AG10803 (cell line): ENCODE measurements at places on chromosomes 5 and 9.

DNA sequence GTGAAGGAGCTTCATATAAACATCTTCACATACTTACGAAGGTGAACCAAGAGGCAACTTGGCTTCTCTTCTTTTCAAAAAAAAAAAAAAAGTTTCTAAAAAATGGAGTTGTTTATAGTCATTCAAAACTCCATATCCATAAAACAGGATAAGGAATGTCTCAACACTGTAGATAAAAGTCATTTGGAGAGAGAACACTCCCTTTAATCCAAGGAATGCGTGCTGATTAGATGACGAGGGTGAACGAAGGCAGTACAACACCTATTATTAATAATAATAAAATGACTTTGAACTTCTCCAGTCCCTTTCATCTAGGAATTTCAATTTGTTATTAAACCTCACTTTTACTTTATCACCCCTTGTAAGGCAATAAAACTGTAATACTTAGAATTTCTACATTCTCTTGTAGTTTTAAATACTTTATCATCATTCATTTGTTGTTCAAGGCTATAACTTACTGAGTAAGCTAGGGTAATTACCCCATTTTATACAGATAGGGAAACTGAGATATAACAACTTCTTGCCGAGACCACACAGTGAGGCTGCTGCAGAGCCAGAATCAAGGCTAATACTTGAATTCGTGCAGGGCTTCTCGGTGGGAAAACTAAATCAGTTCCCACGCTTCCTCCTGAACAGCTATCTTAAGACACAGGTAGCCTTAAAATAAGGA, 377.1 kb downstream of the EFNA5 start:
- DNase-seq, result no peak

GRCh38 chr9:99820685-99821395, 845 bp upstream of the NR4A3 start:
- DNase-seq, result peak; percentile 83

GRCh38 chr5:159094745-159095144, 5.0 kb downstream of the EBF1 start:
- DNase-seq, result peak; percentile 82

- DNase-seq, result peak; percentile 25
These were observed 20.9 kb downstream of the CDHR2 start for GRCh38 chr5:176570044-176570443.

DNA sequence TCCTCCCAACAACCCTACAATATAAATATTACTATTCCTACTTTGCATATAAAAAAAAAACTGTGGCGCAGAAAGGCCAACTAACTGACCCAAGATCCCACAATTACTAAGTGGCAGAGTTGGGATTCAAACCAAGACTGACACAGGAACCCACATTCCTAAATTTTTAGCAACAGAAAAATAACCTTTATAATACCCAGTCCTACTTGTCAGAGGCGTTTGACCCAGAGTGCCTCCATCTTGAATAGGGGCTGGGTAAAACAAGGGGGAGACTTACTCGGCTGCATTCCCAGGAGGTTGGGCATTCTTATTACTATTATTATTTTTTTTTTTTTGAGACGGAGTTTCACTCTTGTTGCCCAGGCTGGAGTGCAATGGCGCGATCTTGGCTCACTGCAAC, 2.0 kb upstream of the SLC30A5 start:
- no peak for DNase-seq

DNA sequence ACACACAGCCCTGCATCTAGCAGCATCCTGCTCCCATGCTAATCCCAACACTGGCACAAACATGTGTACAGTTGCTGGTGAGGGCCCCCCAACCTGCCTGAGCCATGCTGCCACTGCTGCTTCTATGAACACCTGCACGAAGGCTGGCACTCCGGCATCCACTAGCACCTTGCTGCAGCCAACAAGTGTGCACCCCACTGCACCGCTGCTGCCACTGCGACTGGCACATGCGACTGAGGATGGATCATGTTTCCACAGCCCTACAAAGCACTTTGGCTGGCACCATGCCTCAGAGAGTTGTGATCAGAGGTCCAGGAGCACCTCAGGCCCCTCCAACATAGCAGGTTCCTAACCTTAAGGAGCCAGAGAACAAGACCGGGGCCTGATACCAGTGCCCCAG, 7.8 kb upstream of the PDCD1LG2 start:
- DNase-seq, result no peak

DNA sequence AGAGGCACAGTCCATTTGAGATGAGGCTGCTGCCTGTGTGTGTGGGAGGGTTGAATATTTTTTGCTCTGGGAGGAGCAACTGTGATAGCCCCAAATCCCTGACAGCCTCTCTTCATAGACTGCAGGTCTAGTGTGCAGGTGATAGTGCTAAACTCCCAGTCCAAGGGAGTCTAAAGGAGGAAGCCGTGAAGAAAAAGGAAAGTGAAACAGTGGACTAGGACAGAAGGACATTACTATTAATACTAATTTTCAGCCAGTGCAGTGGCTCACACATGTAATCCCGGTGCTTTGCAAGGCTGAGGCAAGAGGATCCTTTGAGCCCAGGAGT, 295.0 kb downstream of the PDE4D start:
- DNase-seq, result no peak

DNA sequence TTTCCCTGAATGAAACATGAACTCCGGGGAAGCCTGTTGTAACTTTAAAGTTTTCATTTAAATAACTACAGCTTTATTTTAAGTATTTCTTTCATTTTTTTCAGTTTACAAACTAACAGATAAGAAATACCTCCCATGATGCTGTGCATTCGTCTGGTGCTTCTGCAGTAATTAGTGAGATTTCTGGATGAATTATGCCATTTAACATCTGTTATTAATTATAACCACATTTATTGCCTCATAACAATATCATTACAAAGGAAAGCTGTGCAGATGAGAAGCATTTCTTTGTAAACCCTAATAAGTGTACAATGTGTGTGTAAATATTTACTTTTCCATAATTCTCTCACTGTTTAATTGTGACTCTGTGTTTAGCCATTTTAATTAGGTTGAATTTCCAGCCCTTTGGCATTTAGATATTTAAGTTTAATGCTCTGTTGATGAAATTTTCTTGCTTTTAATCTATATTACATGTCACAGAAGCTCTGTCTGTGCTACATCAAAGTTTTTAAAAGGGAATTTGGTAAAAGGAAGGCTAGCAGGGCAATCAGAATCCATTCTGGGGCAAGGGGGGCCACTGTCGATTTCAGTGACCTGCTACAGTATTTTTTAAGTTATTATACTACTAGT, 418.0 kb downstream of the SPATA31D1 start:
- DNase-seq, result no peak

- no peak for DNase-seq
These were observed 71.8 kb upstream of the SIMC1 start for GRCh38 chr5:176166427-176166826.

DNA sequence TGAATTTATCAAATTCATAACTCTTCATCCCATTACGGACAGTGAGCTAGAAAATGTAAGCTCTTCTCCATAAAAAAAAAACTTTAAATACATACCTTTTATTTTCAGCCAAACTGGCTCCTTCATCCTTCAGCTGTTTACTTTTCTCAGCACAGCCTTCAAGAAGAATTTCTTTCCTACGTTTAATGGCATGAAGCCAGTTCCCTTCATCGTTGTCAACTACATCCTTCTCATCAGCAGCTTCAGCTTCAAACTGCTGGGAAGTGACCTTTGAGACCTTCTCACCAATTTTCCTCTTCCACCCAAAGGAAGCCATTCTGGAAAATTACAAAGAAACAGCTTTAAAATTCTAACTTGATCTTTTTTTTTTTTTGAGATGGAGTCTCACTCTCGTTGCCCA, 9.1 kb downstream of the TTC33 start:
- no peak for DNase-seq

- peak; percentile 64 for DNase-seq
These were observed 185.5 kb downstream of the SMC2 start for GRCh38 chr9:104279535-104280177.

DNA sequence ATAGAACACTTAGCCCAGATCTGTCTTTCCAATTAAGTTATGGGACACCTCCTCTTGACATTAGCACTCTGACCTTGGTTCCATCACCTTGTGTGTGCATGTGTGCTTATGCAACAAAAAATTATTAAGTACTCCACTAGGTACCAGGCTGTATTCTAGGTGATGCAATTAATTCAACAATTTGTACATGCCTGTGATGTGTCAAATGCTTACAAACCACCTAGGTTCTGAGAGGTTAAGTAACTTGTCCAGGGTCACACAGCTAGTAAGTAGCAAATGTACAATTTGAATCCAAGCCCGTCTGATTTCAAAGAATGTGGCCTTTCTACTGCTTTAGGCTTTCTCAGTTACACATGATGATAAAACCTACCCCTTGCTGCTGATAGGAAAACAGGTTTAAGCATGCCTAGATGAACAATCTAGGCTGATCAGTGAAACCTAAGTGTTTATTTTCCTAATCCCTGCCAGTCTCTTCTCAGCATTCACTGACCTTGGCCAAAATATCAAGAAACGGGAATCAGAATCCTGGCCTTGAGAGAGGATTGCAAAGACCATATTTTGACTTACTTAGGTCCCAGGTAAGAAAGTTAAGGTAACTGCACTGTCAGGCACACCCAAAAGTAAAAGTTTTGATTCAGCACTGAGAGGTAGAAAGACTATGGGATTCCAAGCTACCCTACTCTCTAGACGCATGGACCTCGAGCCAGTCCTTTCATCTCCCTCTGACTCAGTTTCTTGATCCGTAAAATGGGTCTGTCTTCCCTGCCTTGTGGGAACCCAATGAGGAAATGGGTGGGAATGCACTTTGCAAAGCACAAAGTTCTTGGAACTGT, 1.0 kb downstream of the TBC1D2 start:
- peak; percentile 23 for DNase-seq

DNA sequence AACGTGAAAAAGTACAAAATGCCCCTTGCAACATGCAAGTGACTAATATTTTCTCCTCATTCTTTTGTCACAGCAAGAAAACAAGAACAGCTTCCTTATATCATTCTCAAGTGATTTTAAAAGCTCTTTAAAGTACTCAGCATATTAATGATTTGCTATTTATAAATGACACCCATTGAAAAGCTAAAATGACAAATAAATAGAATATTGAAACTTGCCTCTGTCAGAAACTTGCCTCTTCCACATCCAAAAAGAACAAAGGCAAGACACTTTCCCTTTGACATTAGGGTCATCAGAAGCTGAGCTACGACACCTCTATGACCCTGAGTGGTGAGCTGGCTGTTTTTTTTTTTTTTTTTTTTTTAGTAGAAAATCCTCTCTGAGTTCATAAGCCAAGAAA, 339.6 kb upstream of the ITGA1 start:
- no peak for DNase-seq

DNA sequence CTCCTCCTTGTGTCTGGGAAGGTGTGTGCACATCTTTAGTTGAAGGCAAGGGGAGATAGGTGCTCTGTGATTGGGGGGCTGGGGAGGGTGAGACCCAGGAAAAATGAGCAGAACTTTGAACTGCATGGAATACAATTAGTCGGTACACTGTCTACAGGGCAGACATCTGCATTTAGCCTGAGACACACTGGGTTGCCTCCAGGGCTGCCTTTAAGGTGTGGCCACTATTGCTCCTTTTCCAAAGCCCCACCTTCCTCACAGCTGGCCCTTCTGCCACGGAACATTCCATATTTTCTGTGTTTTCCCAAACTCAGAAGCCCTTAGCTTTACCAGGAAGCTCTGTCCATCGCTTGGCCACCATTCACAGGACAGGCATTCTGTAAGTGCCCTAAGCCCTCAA, 247.9 kb downstream of the HSPA4 start:
- DNase-seq, result no peak
